ENCODE measurements at places on chromosomes 2 and 18.

GRCh38 chr2:9230881-9231280 is 24.3 kb downstream of the ASAP2 start:
- DNase-seq, result no peak

- DNase-seq, result no peak
These were observed 35.4 kb downstream of the NPC1 start for GRCh38 chr18:23550898-23551297.

- no peak for DNase-seq
These were observed 12.7 kb upstream of the CDH2 start for GRCh38 chr18:28189400-28190239.

DNA sequence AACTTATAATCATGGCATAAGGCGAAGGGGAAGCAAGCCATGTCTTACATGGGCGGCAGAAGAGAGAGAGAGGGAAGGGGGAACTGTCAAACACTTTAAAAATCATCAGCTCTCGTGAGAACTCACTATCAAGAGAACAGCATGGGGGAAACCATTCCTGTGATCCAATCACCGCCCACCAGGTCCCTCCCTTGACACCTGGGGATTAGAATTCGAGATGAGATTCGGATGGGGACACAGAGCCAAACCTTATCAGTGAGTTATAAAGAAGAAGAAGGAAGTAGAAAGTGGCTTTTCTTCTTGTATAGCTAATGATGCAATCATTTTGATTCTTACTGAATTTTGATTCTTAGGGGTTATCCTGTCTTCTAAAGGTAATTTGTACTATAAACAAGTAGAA is 51.4 kb downstream of the SMCHD1 start:
- no peak for DNase-seq

GRCh38 chr2:112614201-112614840 is 29.9 kb downstream of the CHCHD5 start:
- no peak for DNase-seq

- DNase-seq, result no peak
These were observed 140.0 kb downstream of the ZEB2 start for GRCh38 chr2:144379851-144380311.

GRCh38 chr2:224319750-224320149 is 82.2 kb downstream of the FAM124B start:
- no peak for DNase-seq

- no peak for DNase-seq
These were observed 84.3 kb upstream of the SERTAD2 start for GRCh38 chr2:64738026-64738425.

- no peak for DNase-seq
These were observed 45.4 kb downstream of the GORASP2 start for GRCh38 chr2:170974304-170974993.

GRCh38 chr2:70090706-70091334 is 3.5 kb downstream of the PCBP1 start:
- no peak for DNase-seq

DNA sequence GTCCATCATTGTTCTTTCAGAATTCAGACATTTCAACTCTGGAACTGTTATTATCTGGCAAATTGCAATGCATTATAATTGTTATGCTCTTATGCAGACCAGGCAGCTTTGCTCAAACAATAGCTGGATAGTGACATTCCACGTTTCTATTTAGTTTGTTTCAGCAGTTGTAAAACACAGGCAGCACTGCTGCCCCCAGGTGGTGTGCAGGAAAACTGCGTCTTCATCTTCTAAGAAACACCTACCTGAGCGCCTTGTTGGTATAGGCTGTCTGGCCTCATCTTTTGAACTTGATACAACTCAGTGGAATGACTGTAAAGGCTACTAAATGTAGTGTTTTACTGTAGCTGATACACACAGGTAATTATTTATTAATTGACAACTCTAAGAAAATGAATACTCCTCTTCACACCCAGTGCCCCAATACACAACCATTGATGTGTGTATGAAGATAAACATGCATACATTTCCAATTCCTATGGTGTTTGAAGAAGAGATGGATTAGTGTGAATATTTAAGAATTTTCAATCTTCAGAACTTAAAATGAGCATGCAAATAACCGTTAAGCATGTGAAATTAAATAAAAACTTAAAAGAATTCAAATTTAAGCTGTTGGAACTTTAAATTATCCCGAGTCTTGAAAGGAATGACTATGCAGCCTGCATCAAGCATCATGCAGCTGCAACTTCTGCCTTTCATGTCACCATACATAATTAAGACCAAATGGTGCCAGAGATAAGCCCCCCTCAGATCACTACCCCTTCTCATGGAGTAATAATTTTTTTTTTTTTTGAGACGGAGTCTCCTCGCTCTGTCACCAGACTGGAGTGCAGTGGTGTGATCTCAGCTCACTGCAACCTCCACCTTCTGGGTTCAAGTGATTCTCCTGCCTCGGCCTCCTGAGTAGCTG is 85.6 kb downstream of the CD8B2 start:
- DNase-seq, result no peak

DNA sequence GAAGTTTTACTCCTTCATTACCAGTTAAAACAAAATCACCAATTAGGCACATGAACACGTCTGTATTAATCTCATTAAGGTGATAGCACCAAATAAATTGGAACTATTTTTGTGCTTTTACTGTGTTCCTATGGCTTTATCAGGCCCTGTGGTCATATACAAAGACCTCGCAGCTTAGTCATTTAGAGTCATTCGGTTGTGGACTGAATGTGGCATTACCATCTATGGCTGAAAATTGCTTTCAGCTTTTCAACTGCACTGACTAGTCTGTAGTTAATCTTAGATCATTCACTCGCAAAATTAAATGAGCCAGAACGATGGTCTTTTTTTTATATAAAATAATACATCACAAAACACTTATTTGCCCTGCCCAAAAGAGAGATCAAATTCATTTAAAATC is 601.7 kb downstream of the NR4A2 start:
- DNase-seq, result no peak

GRCh38 chr2:196333397-196333796 is 162.0 kb upstream of the STK17B start:
- DNase-seq, result no peak

- no peak for DNase-seq
These were observed 916.6 kb downstream of the CCDC85A start for GRCh38 chr2:57100436-57100835.

DNA sequence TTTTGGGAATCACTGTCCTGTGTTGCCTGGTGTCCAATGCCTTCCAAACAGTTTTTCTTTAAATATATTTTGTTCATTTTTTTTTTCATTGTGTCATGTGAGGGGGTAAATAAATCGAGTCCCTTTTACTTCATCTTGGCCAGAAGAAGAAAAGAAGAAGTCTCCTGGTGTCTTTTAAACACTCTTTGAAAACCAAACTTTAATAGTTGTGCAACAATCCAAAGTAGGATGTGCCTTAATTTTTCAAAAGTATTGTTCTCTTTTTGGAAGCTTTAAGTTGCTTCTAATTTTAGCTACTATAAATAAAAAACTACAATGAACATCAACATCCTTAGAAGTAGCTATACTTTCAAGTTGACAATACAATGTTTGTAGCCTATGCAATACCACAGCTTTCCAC is 154.9 kb downstream of the ATAD2B start:
- DNase-seq, result no peak

GRCh38 chr18:371609-371982 is 103.7 kb upstream of the THOC1 start:
- no peak for DNase-seq

GRCh38 chr2:18501729-18502128 is 58.7 kb downstream of the RDH14 start:
- no peak for DNase-seq

DNA sequence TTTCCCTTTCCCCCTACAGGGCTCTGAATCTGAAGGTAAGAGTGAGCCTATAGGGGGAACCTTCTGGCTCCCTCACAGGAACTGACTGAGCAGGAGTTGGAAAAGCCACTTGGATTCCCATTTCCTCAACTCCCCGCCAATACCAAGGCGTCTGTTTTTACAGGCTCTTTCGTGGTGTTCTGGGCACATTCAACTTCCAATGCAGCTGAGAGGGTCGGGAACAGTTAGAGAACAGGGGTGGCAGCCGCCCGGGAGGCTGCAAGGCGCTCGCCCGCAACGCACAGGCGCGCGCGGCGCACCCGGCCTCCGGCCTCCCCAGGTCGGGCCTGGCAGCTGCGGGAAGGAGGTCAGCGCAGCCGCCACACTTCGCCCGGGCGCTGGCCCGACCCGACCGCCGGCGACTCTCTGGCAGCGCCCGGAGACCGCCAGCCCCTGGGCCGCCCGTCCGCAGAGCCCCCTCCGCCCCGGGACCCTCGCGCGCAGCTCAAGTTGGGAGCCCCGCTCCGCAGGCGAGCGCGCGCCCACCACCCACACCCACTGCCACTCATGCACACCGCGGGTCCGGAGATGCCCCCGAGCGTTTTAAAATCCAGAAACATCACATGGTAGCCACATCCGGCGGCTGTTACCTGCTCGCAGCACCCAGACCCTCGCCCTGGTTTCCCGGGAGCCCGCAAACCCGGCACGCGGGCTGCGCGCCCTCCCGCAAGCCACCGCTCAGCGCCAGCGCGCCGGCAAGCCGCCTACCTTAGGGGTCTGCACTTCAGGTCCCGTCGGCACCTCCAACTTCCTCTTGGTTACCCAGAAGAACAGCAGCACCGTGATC is 816 bp downstream of the GALNT14 start:
- DNase-seq, result no peak

DNA sequence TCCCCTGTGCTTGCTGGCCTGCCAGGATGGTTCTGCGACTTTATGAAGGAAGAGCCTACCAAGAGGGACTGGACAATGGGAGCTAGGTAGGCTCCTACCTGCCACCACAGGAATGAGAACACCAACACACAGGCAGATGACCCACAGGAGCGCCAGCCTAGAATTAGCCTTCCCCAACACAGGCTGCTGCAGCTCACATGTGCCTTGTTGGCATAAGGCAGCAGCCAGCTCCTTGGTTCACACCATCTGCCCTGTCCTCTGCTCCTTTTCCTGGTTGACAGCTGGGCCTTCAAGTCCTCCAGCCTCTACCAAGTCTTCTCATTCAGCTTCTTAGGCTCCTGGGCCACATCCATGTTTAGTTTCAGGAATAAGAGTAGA is 705.4 kb upstream of the RAB6C start:
- DNase-seq, result no peak
